ENCODE measurements at places on chromosomes 13 and 19.
A peak's percentile ranks its signal among the peaks of the same experiment; 100 is the strongest.

GRCh38 chr13:98813993-98814392 is 61.5 kb upstream of the SLC15A1 start:
- no peak for DNase-seq

- no peak for DNase-seq
Observed at GRCh38 chr13:94701313-94702180, 10.8 kb downstream of the SOX21 start.

DNA sequence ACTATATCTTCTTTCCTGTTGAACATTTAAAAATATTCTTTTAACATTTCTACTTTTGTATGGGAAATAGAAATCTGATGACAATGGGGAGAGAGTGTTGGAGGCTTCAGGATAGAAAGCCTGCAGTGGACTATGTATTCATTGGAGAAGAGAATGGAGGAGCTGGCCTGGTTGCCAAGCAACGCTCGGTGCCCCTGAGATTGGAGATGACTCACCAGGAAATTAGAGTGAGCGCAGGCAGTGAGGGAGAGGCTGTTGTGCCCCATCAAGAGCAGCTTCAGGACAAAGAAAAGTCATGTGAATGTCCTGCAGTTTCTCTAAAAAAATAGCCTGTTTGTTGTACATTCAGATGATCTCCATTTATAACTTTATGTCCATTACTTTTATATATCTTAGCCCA is 48.7 kb upstream of the ZNF835 start:
- no peak for DNase-seq

DNA sequence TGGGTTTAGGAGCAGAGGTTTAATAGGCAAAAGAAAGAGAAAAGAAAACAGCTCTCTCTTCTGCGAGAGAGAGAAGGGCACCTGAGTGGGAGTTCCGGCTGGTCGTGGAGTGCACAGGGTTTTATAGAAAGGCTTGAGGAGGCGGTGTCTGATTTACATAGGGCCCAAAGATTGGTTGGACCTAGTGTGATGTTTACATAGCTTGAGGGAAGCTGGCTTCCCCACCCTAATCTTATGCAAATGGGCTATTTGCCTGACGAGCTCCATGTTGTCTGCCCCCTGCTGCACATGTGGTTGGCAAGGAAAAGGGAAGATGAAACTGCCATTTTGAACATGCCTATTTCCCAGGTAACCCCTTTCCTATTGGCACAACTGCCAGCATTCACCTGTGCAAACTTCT is 21.5 kb upstream of the MEDAG start:
- no peak for DNase-seq

DNA sequence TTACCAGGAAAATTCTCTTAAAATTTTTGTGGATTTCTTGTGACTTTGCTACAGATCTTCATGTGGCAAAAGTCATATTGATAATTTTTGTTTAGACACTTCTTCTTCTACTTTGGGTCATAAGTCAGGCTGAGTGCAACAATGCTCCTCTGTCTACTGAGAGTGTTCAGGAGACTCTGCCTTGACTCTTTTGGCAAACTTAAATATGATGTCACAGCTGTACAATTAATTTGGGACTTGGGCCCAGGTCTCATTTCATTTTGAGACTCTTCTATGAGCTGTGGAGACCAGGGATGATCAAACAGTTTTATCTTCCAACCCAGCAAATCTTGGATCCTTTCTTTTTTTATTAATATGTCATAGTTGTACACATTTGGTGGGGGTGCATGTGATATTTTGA is 19.7 kb upstream of the IPO5 start:
- no peak for DNase-seq

- no peak for DNase-seq
Observed at GRCh38 chr13:113210833-113211232, 1.4 kb downstream of the CUL4A start.

DNA sequence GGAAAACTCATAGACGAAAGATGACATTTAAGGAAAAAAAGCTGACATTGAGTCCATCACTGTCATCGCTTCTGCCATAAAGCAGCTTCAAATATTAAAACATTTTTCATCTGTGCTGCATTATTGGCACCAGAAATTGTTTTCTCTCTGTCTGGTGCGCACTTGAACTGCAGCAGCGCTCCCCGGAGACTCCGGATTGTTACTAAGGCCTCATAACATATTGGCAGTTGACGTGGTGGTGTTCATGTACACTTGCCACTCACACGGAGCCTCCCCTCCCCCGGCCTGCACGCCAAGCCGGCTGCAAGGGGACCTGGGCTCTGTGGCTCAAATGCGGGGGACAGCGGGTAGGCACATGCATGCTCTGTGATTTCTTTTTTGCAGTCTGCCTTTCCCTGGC is 203.2 kb downstream of the TSHZ3 start:
- DNase-seq, result no peak

DNA sequence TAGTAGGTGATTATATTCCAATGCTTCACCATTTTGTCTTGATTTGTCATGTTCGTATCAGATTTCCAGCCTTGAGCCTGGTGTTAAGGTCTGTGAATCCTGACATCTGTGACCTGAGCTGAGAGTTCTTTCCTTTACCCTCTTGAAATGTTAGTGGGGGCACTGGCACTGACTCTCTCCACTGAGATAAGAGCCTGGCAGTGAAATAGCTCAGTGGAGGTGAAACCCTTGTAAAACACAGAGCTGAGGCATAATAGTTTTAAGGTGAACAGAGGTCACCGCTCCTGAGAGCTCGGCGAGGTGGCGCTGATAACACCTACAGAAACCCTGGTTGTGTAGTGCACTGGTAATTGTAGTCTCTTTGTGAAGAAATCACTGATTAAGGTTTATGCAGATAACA is 748.2 kb downstream of the DIAPH3 start:
- no peak for DNase-seq

DNA sequence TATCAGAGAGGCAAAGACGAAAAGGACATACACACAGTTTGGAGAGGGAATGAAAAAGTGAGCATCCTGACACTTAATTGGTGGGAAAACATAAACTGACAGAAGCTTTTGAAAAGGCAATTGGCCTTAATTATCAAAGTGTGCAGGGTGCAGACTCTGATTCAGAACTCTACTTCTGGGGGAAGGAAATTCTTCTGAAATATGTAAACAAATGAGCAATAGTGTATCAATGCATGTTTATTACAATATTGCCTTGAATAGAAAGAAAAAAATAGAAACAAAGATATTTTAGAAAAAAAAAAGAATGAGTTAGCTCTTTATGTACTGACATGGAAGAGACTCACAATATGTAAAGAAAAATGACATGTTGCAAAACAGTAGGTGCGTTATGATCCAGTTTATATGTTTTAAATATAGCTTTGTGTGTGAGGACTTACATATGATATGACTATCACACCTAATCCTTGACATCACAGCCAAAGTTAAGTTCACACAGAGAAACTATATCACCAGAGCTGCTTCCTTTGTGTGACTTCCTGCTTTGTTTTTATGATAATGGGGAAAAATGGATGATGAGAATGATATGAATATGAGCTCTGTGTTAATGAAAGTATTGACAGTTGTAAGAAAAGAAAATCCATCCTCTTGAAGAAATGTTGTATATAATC is 182.4 kb downstream of the KCTD12 start:
- DNase-seq, result no peak

DNA sequence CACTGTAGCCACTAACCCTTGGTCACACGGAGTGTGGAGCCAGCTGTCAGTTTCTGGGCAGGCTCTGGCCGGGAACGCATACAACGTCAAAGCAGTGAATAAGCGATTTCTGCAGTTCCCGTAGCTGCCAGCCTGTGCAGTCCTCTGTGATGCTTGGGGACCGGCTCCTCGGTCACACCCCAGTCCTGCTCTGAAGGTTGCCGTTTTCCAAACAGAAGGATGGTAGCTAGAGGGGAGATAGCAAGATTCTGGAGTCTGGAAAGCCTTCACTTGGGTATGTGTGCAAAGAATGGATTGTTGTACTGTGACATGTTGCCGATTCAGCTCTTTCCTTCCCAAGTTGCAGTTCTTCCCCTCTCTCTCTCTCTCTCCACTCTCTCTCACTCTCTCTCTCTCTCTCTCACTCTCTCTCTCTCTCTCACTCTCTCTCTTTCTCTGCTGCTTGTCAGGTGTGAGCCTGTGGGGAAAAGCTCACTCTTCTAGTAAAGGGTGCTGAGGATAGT is 38.7 kb upstream of the C1QTNF9 start:
- DNase-seq, result no peak

DNA sequence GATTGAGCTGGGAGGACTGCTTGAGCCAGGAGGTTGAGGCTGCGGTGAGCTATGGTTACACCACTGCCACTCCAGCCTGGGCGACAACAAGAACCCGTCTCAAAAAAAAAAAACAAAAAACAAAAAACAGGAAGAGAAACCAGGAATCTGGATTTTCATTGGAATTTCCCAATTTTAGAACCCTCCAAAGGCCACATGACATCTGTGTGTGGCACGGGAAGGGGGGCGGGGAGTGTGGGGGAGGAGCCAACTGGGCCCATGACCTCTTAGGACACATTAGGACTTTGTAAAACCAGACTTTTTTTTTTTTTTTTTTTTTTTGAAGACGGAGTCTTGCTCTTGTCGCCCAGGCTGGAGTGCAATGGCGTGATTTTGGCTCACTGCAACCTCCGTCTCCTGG is 21.2 kb upstream of the MYDGF start:
- DNase-seq, result no peak

GRCh38 chr13:89205856-89206520 is 1534.8 kb downstream of the SLITRK5 start:
- no peak for DNase-seq

GRCh38 chr13:110581506-110582185 is 20.1 kb upstream of the RAB20 start:
- no peak for DNase-seq

DNA sequence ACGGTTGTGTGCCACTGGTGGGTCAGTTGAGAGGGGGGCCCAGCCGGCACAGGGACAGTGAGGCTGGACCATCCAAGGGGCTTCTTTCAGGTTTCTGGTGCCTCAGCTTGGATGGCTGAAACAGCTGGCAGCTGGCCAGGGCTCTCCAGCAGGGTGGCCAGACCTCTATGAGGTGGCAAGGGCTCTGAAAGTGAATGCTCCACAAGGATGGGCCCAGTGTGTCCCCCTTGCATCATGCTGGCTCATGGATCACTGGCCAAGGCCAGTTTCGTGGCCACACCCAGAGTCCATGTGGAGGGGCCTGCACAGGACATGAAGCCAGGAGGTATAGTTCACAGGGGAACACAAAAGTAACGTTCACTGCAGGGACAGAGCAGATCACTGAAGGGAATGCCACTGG is 49.6 kb downstream of the CDADC1 start:
- no peak for DNase-seq

GRCh38 chr19:10936661-10937084 is 8.1 kb downstream of the TIMM29 start:
- DNase-seq, result peak; percentile 73

DNA sequence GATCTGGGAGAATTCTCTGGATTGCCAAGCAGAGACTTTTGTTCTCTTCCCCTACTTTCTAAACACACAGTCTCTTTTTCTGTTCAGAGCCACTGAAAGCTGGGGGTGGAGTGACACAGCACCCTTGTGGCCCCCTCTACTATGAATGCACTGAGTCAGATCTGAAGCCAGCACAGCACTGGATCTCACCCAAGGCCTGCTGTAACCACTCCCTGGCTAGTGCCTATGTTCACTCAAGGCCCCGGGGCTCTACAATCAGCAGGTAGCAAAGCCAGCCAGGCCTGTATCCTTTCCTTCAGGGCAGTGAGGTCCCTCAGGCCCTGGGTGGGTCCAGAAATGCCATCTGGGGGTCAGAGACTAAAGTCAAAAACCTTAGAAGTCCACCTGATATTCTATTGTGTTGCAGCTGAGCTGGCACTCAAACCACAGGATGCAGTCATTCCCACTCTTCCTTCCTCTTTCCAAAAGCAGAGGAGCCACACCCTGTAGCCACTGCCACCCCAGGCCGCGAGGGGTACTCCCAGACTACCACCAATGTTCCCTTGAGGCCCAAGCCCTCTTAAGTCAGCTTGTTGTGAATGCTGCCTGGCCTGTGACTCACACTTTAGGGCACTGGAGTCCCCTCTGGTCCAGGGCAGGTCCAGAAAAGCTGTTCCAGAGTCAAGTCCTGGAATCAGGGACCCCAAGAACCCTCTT is 110.1 kb upstream of the RXFP2 start:
- DNase-seq, result no peak

DNA sequence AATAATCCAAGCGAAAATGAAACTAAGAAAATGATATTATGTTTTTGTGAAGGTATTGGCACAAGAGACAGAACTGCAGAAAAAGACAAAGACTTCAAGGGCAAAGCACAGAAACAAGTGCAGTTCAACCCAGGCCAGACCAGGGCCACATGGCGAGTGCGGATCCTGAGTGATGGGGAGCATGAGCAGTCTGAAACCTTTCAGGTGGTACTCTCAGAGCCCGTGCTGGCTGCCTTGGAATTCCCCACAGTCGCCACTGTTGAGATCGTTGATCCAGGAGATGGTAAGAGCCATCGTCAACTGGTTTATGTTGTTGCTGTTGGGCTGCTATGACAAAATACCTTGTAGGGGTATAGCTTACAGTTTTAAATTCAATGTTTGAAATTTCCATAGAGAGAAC is 82.6 kb downstream of the FREM2 start:
- no peak for DNase-seq

GRCh38 chr19:49120325-49120683 is 960 bp downstream of the PPFIA3 start:
- DNase-seq, result no peak

DNA sequence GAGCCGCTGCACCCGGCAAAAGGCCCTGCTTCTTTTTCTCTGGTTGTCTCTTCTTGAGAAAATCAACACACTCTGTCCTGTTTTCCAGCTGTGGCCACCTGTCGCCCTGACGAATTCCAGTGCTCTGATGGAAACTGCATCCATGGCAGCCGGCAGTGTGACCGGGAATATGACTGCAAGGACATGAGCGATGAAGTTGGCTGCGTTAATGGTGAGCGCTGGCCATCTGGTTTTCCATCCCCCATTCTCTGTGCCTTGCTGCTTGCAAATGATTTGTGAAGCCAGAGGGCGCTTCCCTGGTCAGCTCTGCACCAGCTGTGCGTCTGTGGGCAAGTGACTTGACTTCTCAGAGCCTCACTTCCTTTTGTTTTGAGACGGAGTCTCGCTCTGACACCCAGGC is 17.2 kb downstream of the LDLR start:
- no peak for DNase-seq

DNA sequence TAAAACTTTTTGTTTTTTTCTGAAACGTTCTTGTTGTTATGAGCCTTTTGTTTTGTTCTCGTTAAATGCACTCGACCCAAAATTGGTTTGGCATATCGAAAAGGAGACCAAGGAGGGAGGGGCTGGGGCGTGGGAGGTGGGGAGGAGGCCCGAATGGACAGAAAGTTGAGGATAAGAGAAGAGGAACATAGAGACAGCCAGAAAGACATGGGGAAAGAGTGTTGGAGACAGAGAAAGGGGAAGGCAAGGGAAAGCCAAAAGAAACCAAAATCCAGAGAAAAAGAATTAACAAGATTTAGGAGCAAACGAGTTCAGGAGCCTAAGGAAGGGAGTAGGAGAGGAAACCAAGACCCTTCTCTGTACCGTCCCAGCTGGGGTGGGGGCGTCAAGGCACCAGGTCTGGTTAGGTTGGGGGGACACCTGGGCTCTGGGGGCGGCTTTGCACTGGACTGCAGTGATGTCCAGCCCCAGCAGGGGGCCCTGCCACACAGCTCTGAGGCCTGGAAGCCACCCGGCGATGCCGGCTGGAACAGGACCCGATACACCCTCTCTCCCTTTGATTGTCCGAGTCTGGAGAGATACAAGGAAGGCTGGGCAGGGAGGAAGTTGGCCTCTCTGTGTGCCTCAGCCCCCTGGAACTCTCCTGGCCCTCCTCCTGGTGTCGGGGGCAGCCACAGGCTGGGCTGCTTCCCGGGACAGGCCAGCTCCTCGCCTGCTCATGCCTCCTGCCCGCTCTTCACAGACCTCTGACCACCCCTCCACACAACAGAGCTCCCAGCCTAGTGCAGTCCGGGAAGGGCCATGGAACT is 11.6 kb upstream of the ASF1B start:
- DNase-seq, result no peak
